CD4-positive, alpha-beta T cell treated with Interleukin-12 subunit alpha and Interleukin-12 subunit beta, for 1 hour (primary cell): ENCODE measurements at places on chromosomes 2 and 18.

GRCh38 chr2:102289129-102289528 is 22.2 kb upstream of the IL1RL1 start:
- no peak for DNase-seq

DNA sequence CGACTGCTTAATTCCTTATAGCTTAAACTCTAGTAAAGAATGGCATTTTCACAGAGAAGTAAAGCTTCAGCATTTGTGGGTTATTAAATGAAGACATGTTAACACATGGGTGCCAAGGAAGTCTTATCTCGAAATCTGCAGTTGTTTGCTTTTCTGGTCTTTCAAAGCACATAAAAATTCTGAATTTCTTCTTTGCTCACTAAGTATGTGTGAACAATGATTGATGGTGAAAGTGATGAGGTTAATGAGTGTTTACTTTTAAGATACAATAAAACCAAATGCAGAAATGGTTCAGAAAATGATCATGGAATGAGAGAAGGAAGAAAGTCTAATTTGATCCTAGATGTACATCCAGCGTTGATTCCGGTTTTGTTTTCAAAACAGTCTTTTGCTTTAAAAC is 234.6 kb upstream of the RAB12 start:
- no peak for DNase-seq

GRCh38 chr2:9949239-9949991 is 2.1 kb upstream of the GRHL1 start:
- no peak for DNase-seq

DNA sequence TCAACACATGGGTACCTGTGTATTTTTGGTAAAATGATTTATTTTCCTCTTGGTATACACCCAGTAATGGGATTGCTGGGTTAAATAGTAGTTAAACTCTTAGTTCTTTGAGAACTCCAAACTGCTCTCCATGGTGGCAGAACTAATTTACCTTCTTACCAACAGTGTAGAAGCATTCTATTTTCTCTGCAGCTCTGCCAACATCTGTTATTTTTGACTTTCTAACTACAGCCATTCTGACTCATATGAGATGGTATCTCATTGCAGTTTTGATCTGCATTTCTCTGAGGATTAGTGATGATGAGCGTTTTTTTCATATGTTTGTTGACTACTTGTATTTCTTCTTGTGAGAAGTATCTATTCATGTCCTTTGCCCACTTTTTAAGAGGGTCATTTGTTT is 180.6 kb downstream of the FSIP2 start:
- DNase-seq = no peak

GRCh38 chr2:156580501-156580900 is 144.3 kb downstream of the GPD2 start:
- DNase-seq = peak; percentile 12

DNA sequence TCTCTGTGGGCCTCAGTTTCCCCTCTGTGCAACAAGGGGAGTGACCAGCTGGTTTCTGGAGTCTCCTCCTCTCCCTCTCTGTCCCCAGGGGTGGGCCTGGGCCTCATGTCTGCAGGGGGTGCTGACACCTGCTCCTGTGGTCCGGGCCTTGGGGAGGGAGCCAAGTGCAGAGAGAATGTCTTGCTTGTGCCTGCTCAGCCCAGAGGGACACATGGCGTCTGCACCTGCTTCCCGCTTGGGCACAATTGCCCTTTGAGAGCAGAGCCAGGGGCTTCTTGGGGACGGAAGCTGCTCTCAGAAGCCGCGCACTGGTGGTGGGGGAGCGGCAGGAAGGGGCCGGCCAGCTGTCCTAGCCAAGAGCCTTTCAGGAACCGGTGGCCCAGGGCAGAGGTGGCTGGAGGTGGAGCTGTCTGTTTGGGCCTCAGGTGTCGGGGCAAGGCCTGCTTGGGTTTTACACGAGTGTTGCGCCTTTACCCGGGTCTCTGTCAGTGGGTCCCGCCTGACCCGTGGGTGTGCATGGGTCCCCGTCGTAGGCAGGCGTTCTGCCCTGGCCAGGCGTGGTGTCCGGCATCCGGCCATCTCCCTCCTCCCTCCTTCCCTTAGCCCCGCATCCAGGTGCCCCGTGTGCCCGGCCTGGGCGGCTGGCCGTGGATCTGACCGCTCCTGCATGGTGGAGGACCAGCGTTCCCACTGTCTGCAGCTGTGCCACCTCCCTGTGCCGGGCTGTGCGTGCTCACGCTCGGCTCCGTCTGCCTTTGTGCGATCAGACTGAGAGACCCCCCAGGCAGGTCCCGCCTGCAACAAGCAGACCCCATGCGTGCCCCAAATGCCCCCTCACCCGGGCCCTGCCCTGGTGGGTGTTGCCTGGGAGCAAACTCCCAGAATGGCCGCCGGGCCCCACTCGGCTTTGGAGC is 4.0 kb downstream of the NEU4 start:
- no peak for DNase-seq

DNA sequence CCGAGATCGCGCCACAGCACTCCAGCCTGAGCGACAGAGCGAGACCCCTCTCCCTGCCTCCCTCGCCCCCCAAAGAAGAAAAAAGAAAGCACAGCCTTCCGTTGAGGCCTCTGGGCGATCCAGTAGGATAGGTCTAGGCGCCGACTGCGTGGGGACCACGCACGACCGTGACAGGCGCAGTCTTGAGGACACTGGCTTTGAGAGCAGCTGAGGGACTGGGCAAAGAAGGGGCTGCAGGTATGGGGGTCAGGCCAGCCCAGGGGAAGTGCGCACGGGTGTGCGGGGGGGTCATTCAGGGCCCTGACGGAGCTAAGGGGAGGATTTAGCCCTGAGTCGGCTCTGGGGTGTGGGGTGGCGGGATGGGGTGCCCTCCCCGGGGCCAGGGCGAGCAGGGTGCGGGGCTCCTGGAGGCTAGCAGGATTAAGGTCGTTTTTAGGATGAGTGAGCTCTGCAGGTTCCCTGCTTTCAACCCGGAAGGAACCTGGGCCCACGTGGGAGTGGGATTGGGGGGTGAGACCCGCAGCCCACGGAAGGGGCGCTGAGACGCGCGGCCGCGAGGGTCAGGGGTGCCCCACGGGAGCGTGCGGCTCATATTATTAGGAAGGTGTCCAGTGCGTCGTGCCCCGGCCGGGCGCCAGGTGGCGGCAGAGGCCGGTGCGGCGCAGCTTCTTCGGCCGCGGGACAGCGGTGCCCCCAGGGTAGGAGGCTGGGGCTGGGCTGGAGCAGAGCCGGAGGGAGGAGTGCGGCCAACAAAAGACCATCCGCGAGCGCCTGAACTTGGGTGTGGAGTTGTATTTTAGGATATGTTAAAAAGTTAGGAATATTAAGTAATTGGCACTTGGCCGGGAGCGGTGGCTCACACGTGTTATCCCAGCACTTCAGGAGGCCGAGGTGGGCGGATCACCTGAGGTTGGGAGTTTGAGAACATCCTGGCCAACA is 20.5 kb upstream of the ZNF236 start:
- peak; percentile 56 for DNase-seq

DNA sequence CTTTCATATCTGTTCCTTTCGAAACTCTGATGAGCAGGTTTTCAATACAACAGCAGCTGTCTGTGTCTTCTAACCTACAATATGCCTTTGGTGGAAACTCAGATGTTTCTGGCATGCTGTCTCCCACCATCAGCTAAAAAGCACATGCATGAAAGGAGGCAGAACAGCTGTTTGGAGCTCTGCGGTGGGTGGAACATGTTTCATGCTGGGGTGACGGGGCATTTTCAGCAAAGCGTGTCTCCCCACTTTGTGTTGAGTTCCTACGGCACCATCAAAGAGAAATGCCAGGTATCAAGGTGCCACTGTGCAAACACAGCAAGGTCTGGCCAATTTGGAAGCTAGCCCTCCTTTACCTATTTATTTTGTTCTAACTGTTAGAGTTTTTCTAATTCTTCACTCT is 290.1 kb downstream of the CLIP4 start:
- no peak for DNase-seq

DNA sequence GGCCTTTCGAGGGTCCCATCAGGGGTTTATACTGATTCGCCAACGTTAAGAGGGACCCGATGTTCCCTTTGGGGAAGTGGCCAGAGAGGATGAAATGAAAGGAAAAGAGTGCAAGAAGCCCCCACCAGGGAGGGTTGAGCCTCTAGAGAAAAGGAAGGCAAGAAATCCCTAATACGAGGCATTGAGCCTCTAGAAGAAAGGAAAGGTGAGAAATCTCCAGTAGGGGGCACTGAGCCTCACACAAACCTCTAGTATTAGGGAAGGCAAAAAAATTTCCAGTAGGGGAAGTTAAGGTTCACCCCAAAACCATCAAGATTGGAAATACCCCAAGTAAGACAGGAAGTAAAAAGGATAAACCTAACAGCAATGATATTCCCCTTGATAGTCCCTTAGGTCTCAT is 9.8 kb upstream of the SAP130 start:
- no peak for DNase-seq

DNA sequence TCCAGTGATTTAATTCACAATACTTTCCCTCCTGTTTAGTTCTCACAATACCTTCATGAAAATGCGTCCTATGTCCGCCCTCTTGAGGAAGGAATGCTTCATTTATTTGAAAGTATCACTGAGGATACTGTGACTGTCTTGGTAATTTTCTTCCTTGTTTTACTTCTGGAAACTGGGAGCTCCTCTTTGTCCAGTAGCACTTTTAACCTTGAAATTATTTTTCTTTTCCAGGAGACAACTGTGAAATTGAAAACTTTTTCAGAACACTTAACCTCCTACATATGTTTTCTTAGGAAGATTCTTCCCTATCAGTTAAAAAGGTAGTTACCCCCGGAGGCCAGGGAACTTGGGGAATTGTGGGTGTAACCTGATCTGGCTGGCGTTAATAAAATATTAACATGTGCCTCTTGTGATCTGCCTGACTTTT is 58.9 kb upstream of the STON1 start:
- no peak for DNase-seq

GRCh38 chr2:141316606-141317005 is 814.2 kb downstream of the LRP1B start:
- no peak for DNase-seq

- no peak for DNase-seq
Measured at GRCh38 chr2:236629961-236630872, 60.6 kb downstream of the ACKR3 start.

- DNase-seq = no peak
Measured at GRCh38 chr2:97726261-97727064, 13.1 kb downstream of the ZAP70 start.

DNA sequence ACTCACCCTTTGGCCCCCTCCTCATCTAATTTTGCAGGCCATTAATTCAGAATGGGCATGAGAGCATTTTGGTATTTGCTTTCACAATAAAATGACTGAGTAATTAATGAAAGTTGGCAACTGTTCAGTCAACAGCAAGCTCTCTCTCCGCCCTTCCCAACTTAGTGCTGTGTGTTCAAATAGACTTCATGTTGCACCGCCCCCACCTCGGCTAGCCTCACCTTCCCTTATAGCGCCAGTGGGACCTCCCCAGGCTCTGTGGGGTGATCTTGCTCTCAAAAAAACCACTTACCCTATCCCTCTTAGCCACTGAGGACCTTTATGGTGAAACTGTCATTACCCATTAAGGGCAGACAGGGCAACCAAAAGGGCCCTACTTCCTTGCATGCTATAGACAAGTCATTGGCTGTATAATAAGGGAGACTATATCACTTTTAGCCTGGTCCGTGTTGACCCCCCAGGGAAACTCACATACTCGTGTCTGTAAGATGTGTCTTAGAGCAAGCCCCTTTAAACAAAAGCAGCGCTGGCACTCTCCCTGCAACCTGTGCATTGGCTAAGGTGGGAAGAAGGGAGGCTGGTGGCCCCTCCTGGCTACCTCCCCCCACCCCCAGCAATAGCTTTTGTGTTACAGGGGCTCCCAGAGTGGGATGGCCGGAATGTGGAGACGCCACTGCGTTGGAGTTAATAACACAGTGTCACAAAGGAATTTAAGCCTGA is 15.2 kb downstream of the EN1 start:
- no peak for DNase-seq

DNA sequence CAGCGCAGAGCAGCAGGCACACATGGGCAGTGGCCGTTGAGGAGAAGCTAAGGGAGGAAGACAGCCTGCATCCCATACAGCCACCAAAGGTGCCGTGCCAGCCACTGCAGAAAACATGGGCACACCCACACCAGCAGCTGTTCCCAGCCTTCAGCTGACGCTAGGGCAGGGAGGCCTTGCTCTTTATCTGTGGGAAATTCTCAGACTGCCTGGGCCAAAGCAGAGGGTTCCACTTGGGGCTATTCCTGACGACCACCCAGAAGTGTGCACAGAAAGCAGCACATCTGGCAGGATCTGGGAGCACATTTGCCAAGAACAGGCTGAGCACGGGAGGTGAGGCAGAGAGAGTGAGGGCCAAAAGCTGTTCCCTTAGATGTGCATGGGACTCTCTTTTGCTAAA is 101.3 kb upstream of the SOX11 start:
- no peak for DNase-seq

GRCh38 chr2:171406044-171406443 is 27.7 kb downstream of the METTL8 start:
- DNase-seq = no peak

DNA sequence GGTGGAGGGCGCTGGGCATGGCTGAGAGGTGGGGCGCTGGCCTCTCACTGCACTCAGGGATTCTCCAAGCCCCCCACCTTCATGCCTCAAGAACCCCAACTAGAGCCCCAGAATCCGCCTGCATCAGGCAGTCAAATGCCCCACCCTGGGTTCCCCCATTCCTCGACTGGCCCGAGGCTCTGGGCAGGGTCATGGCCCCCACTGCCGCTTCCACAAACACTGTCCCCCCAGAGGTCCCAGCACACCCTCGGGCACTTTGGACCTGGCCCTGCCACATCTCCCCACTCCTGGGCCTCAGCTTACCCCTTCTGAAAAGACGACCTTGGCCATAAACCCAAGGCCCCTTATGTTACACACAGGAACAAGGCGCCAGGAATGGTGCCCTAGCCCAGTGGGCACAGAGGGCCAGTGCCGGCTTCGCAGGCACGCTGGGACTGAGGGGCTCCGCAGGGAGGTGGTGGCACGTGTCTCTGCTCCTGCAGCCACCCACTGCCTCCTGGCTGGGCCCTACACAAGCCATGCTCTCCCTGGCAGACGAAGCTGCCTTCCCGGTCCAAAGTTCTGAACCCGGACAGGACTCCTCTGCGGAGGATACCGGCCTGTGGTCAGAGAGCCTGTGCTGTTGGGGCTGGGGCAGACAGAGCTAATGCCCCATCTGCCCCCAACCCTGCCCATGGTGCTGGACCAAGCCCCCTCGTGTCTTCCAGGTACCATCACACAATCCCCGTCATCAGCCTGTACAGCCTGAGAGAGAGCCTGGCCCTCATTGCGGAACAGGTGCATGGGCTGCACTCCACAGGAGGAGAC is 6.8 kb downstream of the AGXT start:
- DNase-seq = no peak

- no peak for DNase-seq
Measured at GRCh38 chr2:65790676-65790935, 358.2 kb upstream of the SPRED2 start.

DNA sequence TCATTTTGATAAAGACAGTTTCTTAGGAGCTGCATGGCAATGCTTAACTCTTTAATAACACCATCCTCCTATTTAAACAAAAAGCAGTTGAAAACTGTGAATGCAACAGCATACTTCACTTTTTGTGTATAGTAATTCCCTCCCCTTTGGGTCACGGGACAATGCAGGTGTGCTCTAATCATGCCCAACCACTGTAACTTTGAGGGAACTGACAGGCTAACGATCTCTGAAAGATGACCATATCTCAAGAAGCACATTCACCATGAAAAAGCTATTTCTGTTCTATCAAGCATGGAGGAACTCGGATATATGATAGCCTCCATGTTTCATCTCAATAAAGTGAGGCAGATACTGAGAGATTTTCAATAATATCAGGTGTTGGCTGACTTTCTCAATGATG is 81.1 kb upstream of the CD226 start:
- DNase-seq = no peak

GRCh38 chr2:52139241-52139640 is 1107.3 kb upstream of the NRXN1 start:
- no peak for DNase-seq
